ENCODE measurements at places on chromosomes 3 and 15.

GRCh38 chr3:61371123-61371522 is 119.9 kb upstream of the FHIT start:
- DNase-seq, result no peak

DNA sequence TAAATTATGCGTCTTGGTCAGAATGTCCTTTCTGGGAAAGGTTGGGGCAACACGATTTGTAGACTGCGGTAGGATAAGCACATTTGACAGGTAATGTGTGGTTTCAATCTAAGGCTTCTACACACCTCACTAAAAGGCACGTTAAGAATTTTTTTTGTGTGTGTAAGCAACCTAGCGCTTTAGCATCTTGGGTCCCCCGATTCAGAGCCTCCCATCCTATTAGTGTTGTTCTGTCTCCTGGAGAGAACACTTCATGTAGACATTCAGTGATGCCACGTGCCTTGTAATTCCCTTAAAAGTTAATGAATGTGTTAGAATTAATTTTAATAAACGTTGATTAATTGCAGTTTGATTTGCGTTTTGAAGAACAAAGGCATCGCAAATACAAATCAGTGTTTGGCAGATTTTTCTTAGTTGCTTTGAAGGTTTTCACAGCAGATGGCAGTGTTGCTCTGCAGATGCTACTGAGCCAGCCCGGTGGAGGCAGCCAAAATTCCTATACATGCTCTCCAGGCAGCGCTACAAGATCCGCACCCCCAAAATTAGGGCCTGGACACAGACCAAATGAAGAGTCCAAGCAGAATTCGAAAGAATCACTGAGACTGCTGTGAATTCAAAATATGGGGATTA is 63.5 kb downstream of the OTOL1 start:
- DNase-seq, result no peak

DNA sequence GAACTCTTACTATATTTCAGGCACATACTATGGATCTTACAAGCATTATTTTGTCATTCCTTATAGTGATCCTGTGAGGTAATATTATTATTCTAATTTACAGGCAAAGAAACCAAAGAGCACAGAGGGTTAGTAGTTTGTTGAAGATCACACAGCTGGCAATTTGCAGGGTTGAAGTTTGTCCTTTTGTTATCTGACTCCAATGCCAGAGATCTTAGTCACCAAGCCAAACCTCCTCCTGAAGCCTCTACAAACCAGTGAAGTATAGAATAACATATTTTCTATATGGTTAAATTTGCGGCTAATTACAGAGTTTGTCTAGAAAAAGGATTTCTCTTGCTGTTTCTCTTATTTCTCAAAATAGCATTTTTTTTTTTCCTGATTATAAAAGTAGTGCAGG is 11.2 kb downstream of the ISLR2 start:
- DNase-seq, result no peak

- DNase-seq, result no peak
Measured at GRCh38 chr3:33773637-33774036, 24.8 kb upstream of the PDCD6IP start.

GRCh38 chr3:142768338-142768737 is 44.5 kb downstream of the TRPC1 start:
- DNase-seq, result no peak

DNA sequence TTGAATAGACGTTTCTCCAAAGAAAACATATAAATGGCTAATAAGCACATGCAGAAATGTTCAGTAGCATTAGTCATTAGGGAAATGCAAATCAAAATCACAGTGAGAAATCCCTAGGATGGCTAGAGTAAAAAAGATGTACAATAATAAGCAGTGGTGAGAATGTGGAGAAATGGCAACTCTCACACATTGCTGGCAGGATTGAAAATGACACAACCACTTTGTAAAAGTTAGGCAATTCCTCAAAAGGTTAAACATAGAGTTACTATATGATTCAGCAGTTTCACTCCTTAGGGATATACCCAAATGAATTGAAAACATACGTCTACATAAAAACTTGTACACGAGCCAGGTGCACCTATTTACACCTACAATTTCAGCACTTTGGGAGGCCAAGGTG is 108.7 kb downstream of the ITPR1 start:
- DNase-seq, result no peak

- DNase-seq, result peak; percentile 33
Measured at GRCh38 chr3:23944861-23945662, at the start of gene NR1D2. Gene NR1D2, plus strand, starts transcription at chr3:23945286. Its CDS starts 293 bp downstream, at chr3:23945579.

DNA sequence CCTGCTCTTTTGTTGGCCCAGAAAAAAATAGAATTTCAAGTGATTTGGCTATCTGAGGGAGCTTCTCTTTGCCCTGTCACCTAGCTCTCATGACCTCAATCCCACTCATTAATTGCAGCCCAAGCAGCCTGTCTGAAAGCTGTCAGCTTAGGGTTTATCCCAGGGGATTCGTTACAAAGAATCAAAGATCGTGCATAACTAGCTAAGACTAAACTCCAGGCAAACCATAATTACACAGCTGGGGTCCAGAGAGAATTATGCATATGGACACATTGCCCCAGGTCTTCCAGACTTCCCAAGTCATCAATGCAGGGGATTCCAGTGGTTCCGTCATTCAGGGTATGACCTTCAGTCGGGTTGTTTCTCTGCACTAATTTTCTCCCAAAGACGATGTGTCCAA is 91.6 kb upstream of the CBLB start:
- DNase-seq, result no peak

DNA sequence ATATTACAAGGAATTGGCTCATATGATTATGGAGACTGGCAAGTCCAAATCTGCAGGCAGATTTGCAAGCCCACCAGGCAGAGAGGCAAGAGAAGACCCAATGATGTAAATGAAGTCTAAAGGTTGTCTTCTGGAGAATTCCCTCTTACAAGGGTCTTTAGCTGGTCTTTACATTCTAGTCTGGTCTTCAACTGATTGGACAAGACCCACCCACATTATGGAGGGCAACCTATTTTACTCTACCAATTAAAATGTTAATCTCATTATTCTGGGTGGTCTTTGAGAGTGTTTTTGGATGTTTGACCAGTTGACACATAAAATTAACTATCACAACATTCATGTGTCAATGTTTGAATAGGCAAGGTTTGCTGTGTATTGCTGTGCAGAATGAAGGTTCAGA is 28.0 kb upstream of the ATP11B start:
- no peak for DNase-seq

DNA sequence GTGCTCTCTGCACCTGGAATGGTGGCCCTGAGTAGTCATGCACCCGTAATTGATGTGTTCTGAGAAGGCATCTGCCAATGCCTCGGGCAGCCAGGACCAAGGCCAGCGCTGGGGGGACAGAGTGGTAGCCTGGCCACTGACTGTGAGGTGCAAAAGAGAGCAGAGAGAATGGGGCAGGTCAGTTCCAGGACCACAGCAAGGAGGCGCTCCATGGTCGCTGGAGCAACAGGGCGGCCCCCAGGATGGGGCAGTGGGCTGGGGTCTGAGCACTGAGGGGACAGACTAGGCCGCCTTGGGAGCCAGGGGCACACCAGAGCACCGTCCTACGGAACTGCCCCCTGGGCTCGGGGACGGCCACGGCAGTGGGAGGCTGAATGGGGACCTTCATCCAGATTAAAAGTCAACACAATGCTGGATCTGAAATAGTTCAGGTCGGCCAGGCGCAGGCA is 48.3 kb upstream of the IQSEC1 start:
- no peak for DNase-seq

- DNase-seq, result no peak
Measured at GRCh38 chr3:39005295-39005694, 46.4 kb downstream of the SCN11A start.

GRCh38 chr3:195238081-195238571 is 32.8 kb downstream of the XXYLT1 start:
- no peak for DNase-seq

DNA sequence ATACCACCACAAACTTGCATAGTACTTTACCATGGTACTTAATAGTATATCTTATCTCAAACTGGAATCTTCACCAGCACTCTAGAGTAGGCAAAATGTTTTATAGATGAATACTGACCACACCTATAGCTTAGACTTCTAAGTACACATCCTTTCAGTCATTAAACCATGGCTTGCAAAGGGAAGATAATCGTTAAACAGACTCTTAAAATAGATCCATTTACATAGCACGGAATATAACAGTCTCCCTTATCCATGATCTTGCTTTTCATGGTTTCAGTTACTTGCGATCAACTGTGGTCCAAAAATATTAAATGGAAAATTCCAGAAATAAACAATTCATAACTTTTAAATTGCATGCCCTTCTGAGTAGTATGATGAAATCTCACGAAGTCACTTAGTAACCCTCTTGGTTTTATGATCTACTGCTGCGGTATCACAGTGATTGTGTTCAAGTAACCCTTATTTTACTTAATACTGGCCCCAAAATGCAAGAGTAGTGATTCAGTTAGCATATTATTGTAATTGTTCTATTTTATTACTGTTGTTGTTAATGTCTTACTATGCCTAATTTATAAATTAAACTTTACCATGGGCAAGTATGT is 111.4 kb downstream of the HERC1 start:
- DNase-seq, result no peak

Data from esophagus squamous epithelium (tissue), 5 donors.